ENCODE measurements at places on chromosomes 2 and 18.

DNA sequence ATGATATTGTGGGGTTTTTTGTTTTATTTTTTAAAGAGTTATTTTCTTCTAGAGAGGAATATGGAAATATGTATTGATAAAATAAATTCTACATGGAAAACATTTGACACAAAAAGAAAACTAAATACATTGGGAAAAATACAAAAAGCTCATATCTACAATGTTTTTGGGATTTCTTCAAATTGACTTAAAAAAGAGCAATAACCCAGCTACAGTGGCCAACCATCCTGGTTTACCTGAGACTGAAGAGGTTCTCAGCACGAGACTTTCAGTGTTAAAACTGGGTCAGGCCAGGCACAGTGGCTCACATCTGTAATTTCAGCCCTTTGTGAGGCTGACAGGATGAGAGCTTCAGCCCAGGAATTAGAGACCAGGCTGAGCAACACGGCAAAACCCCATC lies 56.7 kb upstream of the MYCN start:
- no peak for DNase-seq

DNA sequence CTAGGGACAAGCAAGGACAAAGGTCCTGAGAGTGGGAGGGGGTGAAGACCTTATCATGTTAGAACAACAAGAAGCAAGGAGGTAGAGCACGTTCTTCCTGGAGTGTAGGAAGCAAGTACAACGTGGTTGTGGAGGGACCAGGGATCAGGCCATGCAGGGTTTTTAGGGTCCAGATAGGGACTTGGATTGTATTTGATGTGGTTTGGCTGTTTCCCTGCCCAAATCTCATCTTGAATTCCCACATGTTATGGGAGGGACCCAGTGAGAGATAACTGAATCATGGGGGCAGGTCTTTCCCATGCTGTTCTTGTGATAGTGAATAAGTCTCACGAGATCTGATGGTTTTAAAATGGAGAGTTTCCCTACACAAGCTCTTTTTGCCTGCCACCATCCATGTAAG lies 53.2 kb downstream of the ICA1L start:
- DNase-seq, result no peak

DNA sequence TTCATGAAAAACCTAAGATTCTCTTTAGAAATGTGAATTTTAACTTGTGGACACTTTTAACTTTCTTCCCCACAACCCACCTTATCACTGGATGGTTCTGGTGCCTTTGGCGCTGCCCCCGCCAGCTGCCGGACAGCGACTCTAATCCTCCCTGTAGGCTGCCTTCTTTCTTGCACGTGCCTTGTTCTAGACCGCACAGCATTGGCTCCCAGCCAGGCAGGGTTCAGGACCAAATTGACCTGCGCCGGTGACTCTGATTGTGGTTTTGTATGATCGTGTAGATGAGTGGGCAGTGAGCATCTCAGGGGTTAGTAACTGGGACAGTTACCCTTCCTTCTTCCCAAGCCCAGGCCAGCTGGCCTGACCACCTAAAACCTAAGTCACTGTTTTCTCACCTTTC lies 106.8 kb downstream of the ASAP2 start:
- no peak for DNase-seq

DNA sequence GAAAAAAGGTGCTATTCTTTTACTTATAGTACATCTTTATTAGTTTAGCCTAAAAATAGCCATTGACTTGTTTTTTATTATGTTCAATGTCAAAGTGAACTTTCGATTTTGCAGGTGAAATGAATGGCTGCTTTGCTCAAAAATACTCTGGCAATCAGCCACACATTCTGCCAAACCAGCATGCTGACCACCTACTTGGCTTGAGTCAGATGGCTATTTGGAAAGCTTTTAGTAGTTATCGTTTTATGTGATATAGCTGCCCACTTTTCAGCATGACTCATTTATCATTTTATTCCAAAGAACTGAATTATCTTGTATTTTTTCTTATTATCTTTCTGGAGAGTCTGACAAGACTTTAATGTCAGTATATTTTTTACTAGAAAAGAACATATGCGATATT lies 1615.8 kb upstream of the TMEFF2 start:
- no peak for DNase-seq

- no peak for DNase-seq
These were observed 650 bp downstream of the CCBE1 start for GRCh38 chr18:59696311-59697235.

DNA sequence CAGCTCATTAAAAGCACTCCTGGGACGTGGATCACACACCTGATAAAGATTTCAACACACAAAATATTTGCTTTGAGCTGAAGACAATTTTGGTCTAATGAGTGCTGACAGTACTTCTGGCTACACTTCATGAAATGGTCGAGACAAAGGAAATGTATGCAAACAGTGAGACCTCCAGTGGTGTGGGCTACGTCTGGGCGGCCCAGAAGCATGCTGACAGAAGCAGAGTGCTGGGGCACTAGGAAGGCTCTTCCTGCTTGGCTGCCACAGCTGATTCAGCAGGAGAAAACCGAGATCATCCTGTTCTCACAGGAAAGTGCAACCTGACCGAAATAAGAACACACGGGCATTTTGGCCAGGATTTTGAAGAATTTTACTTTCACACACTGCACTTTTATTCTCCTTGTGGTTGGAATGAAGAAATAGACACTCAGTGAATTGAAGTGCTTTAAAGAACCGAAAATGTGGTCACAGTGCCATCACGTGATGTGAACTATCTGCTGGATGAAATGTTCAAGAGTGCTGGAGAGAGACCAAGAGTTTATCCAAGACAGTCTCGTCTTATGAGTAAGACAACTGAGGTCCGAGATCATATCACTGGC lies 149.5 kb downstream of the CCBE1 start:
- DNase-seq, result no peak

- no peak for DNase-seq
These were observed 1605.3 kb upstream of the ACVR2A start for GRCh38 chr2:146239392-146240135.

- DNase-seq, result no peak
These were observed 678.7 kb downstream of the EPHA4 start for GRCh38 chr2:220893411-220893810.

- no peak for DNase-seq
These were observed 20.8 kb downstream of the PTPN18 start for GRCh38 chr2:130376433-130377293.

- DNase-seq, result no peak
These were observed 180.8 kb downstream of the TCF4 start for GRCh38 chr18:55407191-55407590.

GRCh38 chr2:74597410-74597809 lies 42.9 kb downstream of the DOK1 start:
- DNase-seq, result no peak

DNA sequence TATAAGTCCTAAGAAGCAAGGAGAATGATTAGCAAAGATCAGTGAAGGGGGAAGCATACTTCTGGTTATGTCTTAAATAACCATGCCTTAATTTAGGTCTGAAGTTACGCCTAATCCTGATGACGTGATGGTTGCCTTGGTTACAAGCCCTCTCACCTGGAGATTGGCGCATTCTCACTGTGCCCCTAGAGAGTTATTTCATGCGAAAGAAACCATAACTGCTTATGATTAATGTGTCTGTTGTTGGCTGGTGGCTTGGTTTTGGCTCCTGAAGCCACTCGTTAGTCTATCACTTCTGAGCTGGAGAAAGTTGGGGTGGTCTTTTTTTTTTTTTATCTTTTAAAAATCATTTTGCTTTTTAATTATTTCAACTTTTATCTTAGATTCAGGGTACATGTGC lies 47.0 kb downstream of the TNFRSF11A start:
- no peak for DNase-seq

DNA sequence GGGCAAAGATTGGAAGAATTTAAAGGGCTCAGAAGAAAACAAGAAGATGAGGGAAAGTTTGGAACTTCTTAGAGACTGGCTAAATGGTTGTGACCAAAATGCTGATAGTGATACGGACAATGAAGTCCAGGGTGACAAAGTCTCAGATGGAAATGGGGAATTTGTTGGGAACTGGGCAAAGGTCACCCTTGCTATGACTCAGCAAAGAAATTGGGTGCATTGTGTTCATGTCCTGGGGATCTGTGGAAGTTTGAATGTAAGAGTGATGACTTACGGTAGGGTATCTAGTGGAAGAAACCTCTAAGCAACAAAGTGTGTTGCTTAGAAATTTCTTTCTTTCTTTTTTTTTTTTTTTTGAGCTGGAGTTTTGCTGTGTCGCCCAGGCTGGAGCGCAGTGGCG lies 6.0 kb upstream of the IL1A start:
- DNase-seq, result no peak

- DNase-seq, result no peak
These were observed 546.1 kb upstream of the SALL3 start for GRCh38 chr18:78433562-78433961.

- no peak for DNase-seq
These were observed 17.8 kb downstream of the RFTN2 start for GRCh38 chr2:197657562-197657961.

- DNase-seq, result no peak
These were observed 77.4 kb downstream of the DYSF start for GRCh38 chr2:71530641-71531332.

DNA sequence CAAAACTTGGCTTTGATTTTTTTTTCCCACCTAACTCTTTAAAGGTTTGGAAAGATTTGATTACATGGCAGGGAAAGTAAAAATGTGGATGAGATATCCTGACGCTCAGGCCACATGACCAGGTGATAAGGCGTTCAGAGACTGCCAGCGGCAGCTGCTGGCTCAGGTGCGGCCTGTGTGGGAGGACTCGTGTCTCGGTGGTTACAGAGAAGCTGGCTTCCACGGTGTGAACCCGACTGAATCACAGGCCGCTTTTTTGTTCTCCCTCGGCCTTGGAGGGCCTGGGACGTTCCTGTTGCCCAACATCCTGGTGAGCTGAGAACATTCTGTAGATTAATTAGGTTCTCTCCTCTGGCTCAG lies 124.2 kb upstream of the ZNF516 start:
- no peak for DNase-seq

GRCh38 chr2:128384956-128385355 lies 66.3 kb upstream of the HS6ST1 start:
- DNase-seq, result no peak

- DNase-seq, result peak; percentile 49
These were observed 8.4 kb upstream of the ARID5A start for GRCh38 chr2:96528006-96528699.

DNA sequence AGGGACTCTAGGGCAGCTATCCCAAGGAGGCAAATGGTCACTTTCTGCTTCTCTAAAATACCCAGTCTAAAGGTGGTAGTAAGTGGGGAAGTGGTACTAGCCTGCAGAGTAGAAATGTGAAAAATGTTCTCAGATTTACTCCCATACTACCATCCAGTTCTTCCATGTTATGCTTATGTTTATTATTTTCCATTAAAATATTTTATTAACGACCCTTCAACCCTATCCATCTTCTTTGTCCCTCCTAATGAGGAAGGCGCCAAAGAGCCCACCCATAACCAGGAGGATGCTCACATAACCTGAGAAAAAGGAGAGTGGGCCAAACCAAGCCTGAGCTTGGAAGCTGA lies 153.5 kb downstream of the ANTXR1 start:
- DNase-seq, result no peak

DNA sequence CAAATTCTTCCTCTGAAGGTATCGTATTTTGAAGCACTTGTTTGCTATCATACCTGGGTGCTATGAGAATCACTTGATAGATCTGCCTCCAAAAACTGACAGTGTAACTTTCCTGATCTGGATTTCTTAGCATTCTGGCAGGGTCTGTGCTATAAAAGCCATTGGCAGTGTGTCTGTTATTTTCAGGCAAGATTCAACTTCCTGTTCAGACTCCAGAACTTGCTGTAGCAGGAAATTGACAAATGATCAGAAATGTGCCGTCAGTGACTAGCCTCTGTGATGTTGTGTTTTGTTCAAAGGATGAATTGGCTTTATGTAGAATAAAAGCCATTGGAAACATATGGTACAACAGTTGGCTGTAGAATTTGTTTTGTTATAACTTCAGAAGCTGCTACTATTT lies 273.3 kb downstream of the PTPRM start:
- no peak for DNase-seq

- no peak for DNase-seq
These were observed 100.9 kb upstream of the KLF7 start for GRCh38 chr2:207266648-207267047.

DNA sequence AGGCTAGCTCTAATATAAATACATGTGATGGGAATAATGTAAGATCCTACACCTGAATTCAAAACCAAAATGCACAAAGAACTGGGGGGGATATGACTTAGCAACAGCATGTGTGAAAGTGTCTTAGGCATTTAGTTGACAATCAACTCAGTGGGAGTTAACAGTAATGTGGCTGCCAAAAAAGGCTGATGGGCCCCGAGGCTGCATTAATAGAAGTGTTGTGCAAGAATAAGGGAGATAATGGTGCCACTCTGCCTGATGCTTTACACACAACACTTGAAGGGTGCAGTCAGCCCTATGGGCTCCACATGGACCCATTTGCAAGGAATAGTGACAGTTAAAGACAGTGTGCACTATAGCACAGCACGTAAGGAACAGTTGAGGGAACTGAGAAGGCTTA lies 649.4 kb upstream of the ZEB2 start:
- DNase-seq, result no peak

DNA sequence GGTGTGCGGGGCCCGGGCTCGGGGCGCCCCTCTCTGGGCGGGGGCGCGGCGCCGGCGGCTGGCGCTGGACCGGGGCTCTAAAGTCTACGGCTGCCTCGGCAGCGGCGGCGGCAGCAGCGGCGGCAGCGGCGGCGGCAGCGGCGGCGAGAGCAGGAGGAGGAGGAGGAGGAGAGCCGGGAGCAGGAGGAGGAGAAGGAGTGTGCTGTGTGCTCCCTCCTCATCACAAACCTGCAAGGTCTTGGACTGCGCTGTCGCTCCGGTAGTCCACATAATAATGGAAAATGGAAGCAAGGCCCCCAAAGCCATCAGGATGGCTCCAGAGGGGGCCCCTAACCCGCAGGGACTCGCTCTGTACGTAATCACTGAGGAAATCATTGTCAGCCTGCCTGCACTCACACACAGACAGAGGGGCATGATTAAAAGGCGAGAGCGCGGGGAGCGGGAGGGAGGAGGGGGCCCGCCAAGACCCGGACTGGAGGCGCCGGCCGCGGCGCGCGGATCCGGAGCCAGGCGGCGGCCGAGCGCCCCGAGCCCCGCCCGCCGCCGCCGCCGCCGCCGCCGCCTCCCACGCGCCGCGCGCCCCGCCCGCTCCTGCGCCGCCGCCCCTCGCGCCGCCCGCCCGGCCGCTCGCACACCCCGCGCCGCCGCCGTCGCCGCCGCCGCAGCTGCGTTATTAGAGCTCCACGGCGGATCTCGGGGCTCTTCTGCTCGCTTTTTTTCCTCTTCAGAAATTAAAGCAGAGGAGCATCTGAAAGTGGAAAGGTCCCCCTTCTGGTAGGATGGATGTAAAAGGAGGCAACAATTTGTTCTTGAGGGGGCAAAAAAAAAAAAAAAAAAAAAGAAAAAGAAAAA lies at the start of gene ZNF521:
ZNF521 (minus strand) TSS at position 390 of the 852 bp plus-strand sequence. CDS start 1,220 bp downstream, outside the sequence.
- no peak for DNase-seq

DNA sequence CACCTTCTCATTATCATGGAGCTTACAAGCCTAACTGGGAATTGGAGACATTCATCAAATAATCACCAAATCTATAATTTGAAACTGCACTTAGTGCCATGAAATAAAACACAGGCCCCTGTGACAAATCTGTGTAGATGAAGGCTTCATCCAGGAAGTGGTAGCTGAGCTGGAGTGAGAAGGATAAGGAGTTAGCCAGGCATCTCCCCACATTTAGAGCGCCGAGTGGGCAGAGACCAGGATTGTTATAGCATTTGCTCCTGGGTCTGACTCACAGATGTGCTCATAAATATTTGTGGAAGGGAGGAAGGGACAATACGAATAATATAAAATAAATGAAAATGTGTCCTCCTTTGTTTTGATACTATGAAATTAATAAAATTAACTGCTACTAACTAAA lies 2.5 kb upstream of the MAT2A start:
- no peak for DNase-seq

GRCh38 chr2:129803871-129804270 lies 175.6 kb upstream of the RAB6C start:
- no peak for DNase-seq

GRCh38 chr18:4074647-4075046 lies 380.5 kb downstream of the DLGAP1 start:
- no peak for DNase-seq

Data from activated CD4-positive, CD25-positive, alpha-beta regulatory T cell (primary cell).